ENCODE measurements at places on chromosomes 6 and 20.

GRCh38 chr6:160363016-160363996 is 15.1 kb downstream of the SLC22A3 start:
- no peak for DNase-seq

- peak; percentile 56 for DNase-seq
Measured at GRCh38 chr6:106085984-106086813, at the start of gene PRDM1. PRDM1 (plus strand) TSS chr6:106086336; CDS start chr6:106086554, 218 bp downstream.

- DNase-seq: no peak
Measured at GRCh38 chr20:62366370-62367135, 559 bp downstream of the LAMA5 start.

DNA sequence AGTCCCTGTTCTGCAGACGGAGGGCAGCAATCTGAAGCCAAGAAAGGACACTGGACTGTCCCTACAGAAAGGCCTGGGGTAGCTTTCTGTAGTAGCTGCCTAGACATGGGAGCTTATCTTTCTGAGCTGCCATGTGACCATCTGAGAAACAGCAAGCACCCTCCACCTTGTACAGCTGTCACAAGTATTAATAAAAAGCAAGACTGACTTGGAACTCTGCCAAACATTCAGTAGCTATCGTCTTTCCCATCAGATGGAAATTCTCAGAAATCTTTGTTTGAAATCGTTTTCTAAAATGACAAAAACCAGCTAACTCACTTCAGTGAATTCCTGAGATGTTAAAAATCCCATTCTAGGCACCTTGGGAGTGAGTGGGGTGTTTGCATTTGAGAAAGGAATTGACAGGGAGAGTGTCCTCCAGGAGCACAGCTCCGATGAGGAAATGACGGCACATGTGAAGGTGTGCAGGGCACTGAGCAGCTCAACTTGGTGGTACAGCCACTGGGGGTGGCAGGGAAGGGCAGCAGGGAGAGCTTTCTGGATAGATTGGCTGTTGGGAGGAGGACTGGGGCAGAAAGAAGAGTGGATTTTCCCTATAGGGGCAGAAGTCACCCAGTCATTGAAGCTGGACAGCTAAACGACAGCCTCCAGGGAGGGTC is 24.5 kb downstream of the ACSS1 start:
- DNase-seq: no peak

DNA sequence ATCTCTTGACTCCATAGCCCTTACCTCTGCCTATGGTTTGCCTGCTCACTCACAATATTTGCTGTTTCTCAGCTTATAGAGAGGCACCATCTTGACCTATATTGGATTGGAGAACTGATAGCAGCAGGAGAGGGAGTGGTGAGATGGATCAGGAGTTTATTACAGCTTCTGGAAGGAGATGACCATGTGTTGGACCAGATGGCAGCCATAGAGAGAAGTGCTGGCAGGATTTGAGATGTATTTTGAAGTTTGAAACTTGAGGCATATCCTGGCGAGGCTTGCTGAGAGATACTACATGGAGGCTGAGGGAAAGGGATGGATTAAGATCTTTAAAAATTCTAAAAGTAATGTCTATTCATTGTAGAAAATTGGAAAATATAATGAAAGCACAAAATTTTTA is 198.0 kb upstream of the ZFP64 start:
- DNase-seq: no peak

- no peak for DNase-seq
Measured at GRCh38 chr6:137005073-137005472, 39.7 kb downstream of the IL20RA start.

- DNase-seq: peak; percentile 40
Measured at GRCh38 chr20:51800060-51800871, 2.1 kb downstream of the SALL4 start.

DNA sequence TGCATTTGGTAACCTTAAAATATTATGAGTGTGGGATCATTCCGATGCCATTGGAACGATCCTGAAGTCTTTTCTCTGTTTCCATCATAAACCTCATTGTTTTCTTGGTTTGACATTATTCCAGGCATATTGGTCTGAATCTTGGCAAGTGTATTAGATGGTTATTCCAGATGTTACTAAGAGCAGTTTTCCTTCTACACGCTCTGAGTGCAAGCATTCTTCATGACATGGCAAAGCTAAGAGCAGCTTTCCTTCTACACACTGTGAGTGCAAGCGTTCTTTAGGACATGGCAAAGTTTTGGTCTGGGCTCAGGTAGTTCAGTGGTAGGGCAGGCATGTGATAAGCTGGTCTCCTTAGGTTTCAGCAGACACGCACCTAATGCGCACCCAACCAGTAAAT is 53.0 kb downstream of the SMOC2 start:
- no peak for DNase-seq

DNA sequence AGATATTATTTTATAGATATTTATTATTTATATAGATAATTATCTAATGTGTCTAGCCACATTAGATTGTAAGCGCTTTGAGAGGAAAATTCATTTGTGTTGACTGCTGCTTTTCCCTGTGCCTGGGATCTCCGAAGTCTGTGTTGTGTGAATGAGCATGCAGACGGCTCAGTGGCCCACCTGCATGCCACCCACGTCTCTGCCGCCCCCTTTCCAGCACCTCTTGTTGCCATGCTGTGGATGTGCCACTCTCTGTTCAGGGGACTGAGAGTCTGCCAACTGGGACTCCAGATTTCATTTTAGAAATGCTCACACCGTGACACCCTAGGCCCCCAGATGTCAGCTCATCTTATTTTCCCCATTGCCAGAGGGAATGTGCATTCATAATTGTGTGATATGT is 139.7 kb downstream of the JARID2 start:
- no peak for DNase-seq

DNA sequence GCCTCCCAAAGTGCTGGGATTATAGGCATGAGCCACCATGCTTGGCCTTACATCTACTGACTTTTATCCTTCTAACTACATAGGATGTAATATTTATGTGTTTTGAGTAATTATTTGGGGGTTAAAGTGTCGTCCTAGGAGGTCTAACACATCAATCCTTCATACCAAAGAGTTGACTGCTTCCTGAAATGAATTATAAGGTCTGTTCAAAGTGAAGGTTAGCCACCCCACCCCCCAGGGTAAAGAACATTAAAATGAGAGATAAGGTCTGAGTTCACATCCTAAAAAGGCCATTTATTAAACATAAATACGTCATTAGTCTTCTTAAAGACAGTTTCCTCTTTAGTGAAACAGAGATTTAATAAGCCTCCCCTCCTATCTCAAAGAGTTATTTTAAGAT is 33.8 kb downstream of the TNFAIP3 start:
- no peak for DNase-seq

- DNase-seq: no peak
Measured at GRCh38 chr6:150048099-150048498, 20.8 kb downstream of the ULBP3 start.

DNA sequence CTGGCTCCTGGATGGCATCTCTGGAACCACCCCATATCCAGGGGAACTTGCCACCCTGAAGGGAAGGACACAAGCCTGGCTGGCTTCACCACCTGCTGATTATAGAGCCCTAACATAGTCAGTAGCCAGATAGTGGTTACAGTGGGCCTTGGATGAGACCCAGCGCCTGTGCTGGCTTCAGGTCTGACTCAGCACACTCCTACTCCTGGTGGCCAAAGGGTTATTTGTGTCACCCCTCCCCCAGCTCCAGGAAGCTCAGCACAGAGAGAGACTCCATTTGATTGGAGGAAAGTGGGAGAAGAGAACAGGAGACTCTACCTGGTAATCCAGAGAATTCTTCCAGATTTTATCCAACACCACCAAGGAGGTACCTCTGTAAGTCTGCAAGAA is 12.8 kb downstream of the SNX14 start:
- DNase-seq: no peak

- DNase-seq: no peak
Measured at GRCh38 chr6:147222160-147222838, 18.1 kb downstream of the STXBP5 start.

DNA sequence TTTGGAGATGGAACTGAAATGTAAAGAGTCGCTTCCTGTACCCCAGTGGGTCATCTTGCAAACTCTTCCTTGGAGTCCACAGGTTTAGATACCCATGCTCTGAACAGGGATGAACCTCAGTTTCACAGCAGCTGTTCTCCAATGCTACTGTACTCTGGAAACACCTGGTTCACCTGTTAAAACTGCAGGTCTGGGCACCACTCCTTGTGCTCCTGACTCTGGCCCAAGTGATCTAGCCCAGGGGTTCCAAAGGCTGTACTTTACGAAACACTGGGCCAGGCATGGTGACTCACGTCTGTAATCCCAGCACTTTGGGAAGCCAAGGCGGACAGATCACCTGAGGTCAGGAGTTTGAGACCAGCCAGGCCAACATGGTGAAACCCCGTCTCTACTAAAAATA is 102.1 kb downstream of the ATP9A start:
- no peak for DNase-seq

- DNase-seq: no peak
Measured at GRCh38 chr6:15106958-15107643, 138.8 kb upstream of the JARID2 start.

GRCh38 chr20:4045741-4046140 is 30.4 kb upstream of the RNF24 start:
- no peak for DNase-seq

GRCh38 chr6:41284726-41285125 is 1.8 kb downstream of the TREM1 start:
- DNase-seq: no peak

DNA sequence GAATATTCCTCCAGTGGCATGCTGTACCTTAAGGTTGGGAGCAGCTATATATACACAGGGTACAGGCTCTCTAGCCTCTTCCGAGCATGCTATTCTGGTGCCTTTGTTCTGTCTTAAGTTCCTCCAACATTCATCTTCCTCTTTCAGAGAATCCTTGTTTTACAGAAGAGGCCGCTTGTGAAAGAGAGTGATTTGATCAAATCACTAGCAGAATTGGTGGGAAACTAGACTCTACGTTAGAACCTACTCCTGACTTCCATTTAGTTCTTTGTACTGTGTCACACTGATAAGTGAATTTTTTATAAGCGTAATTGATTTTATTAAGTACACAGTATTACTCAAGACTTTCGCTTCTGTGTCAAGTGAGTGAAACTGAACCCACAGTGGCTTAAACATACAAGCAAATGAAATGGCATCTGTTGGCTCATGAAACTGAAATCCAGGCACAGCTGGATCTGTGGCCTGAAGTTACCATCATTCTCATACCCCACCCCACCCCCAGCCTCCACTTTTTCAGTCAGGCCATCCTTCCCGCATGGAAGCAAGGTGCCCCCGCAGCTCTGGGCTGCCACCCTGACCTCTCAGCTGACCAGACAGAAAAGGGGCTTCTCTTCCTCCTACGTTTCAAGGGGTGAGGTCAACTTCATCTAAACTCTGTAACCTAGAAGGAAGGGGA is 102.3 kb downstream of the RPP40 start:
- DNase-seq: no peak

DNA sequence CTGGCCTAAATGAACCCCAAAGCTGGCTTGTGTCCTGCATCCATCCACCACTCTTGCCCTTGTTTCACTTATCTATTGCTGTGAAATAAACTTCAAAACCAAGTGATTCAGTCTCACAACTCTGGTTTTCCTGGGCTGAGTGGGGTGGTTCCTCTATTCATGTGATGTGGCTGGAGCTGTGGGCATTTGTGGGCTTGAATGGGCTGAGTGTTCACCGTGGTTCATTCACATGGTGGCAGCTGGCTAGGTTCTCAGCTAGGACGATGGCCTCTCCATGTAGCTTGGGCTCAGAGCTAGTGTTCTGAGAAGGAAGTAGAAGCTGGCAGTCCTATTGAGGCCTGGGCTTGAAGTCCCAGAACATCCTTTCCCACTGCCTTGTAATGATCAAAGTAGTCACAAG is 30.4 kb downstream of the FKBP1A start:
- no peak for DNase-seq

GRCh38 chr6:18457065-18457737 is 70.1 kb downstream of the RNF144B start:
- no peak for DNase-seq

DNA sequence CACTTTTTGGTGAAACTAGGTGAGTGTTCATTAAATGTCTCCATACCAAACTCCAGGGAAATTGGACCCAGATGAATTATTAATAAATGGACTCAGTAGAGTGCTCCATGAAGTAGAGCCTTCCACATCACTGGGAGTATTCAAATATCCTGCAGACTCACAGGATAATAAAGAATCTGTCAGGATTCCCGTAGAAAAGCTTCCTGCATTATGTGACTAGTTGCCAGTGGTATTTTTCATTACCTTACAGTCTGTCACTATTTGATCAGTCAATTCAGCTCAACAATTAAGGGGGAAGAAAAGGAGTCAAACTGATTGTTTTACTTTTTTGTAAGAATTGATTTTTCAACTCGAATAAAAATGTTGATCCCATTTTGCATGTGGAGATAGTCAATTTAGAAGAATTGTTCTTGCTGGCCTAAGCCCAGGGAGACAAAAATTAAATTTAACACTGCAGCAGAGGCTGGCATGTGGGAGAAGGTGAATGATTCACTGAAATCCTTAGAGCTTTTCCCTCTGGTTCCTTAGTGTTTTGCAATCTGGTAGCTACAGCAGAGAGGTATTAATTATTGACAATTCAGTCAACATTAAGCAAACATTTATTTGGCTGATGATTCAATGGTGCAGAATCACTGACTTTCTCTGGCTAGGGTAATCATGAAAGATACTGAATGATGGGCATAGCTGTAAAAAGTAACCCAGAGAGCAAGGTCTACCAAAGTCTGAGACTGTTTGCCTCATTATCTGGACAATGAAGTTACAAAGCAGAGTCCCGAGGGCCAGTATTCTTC is 442.4 kb downstream of the CD83 start:
- DNase-seq: no peak
